Stimulated activated CD4-positive, alpha-beta T cell treated with anti-CD3 and anti-CD28 coated beads, Interleukin-15, amount 100 ng/mL, for 1 hour (primary cell): ENCODE measurements at places on chromosomes 1 and 21.

DNA sequence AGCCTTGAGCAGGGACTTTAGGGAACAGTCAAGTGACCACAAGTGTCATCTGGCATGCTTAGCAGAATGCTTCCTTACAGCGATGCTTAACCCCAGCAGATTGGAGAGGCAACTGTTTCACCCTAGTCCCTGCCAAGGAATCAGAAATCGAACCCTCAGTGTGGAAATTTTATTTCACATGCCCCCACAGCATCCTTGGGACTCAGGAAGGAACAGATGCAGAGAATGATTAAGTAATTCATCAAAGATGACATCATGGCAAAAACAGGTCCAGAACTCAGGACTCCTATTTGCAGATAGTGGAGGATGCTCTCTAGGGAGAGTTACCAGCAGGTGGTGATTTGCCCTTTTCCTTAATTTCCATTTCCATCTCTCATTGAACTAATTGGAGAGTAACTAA is 333.0 kb upstream of the KAZN start:
- no peak for DNase-seq

DNA sequence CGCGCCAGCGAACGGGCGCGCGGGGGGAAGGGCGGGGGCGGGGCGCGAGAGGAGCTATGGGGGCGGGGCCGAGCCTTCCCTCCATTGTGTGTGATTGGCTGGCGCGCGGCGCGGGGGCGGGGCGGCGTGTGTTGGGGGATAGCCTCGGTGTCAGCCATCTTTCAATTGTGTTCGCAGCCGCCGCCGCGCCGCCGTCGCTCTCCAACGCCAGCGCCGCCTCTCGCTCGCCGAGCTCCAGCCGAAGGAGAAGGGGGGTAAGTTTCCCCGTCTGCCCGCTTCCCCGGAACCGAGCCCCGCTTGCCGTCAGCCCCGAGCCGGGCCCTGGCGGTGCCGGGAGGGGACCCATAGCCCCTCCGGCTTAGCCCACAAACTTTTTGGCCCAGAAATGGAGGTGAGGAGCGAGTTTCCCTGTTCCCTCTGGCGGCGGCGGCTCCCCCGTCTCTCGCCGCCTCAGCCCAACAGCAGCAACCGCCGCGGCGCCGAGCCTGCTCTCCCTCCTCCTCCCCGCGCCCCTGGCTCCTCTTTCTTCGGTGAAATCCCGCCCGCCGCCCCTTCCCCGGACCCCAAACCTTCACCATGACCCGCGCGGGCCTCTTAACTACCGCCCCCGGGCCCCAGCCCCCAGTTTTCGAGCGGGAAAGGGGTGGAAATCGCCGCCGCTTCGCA is at the start of gene H3-3A:
Gene H3-3A, plus strand, starts transcription at position 159 of the 666 bp plus-strand sequence. CDS start 1,636 bp downstream, outside the sequence.
- peak; percentile 98 for DNase-seq

DNA sequence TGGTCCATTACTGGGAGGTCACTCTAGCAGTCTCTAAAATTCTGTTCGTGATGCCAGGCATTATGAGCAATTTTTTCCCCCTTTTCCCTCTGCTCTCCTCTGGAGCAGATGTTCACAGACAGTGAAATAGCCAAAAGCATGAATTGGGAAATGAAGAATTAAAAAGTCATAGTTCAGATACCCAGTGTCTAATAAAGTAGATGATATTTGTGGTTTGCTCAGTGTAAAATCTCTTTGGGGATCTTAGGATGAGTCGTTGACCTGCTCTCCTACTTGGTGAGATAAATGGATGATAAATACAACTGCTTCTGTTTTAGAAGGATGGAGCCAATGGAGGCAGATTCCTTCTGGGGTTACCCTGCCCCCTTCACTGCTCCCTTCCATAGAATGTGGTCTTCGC is 56.3 kb downstream of the KIAA0040 start:
- no peak for DNase-seq

DNA sequence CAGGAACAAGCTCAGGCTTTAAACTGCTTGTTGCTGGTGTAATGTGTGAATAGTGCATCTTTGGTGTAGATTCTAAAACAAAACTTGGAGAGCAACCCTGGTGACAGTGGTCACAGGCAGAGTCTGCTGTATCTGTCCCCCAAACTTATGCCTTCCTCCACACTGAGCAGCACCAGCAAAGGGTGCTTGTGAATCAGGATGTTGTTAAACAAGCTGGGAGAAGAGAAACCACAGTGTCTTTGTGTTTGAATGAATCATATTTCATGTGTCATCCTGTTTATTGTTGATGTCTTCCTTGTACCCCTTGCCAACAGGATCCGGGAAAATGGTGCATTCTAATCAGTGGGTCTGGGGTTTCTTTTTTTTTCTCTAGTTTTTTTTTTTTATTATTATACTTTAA is 91.9 kb upstream of the COG2 start:
- DNase-seq = no peak

DNA sequence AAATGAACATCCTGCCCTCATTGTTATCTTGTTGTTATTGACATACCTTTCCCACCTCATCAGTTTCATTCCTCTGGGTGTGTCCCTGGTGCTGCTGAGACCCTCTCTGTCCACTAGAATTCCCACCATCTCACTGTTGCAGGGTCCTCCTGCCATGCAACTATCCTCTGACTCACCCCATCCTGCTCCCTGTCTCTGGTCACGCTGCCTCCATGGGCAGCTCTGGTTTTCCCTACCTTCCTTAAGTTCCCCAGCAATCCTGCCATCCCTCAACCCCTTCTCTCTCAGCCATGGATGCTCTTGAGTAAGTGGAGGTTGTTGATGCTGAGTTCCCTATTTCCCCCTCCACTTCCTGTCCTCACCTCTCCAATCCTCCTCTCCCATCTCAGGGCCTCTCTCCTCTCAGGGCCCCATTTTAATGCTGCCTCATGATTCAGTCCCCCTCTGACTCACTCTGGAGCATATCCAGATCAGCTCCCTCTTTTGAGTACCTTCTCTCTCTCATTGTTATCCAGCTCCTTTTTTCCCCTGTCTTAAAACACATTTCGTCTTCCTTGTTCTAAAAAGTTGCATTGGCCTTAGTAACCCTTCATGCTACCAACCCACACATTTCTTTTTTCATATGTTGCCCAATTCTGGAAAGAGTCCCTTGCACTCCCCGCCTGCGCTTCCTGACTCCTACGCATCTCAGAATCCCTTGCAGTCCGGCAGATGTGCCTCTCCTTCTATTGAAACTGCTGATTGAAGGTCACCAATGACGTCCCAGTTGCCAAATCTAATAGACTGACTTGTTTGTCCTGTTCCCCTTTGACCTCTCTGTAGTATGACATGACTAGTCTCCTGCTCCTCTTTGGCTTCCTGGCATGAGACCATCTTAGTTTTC is 92.0 kb downstream of the CNIH3 start:
- DNase-seq = no peak

DNA sequence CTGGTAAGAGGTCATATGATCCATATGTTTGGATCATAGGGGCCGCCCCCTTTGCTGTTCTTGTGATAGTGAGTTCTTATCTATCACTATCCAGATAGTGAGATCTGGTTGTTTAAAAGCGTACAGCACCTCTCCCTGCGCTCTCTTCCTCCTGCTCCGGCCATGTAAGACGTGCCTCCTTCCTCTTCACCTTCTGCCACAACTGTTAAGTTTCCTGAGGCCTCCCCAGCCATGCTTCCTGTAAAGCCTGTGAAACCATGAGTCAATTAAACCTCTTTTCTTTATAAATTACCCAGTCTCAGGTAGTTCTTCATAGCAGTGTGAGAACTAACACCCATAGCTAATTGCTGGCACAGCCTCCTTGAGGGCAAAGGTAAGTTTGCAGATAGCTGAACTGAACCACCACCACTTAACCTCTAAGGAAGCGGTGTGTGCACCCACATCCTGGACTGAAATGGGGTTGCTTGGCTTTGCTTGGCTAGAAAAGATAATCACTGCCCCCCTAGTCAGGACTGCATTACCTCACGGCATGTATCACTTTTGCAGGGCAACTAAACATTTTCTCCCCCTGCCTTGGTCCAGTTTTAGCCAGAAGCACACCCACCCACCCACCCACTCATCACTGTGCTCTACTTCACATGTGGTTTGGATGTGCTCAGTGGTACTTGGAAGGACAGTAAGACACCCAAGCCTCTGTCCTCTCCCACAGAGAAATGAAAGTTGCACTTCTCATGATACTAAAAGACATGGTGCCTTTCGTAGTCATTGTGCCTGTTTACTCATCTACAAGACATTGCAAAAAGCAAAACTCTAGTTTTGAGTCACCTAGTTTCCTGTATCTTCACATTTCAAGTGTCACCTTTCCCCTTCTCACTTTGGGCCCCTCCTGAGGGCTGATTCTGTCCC is 23.1 kb upstream of the PTAFR start:
- DNase-seq = peak; percentile 10

GRCh38 chr1:5717031-5717682 is 275.1 kb downstream of the NPHP4 start:
- DNase-seq = no peak

- DNase-seq = no peak
Measured at GRCh38 chr21:37848721-37849490, 67.4 kb downstream of the KCNJ6 start.

DNA sequence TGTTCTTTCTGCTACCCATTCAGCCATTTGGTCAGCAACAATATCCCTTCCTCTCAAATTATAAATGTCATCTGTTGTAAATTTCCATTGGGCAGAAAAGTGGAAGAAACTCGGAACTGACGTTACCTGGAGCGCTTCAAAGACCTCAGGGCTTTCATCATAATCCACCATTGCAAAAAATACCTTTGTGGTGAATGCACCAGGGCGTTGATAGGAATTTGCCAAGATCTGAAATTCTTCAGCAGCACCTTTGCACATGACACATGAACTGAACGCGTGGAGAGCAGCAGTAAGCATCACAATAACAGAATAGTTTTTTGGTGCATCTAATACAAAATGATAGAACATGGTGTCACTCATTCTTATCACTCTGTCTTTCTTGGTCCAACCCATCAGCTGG is 3.1 kb upstream of the TEKT2 start:
- no peak for DNase-seq

DNA sequence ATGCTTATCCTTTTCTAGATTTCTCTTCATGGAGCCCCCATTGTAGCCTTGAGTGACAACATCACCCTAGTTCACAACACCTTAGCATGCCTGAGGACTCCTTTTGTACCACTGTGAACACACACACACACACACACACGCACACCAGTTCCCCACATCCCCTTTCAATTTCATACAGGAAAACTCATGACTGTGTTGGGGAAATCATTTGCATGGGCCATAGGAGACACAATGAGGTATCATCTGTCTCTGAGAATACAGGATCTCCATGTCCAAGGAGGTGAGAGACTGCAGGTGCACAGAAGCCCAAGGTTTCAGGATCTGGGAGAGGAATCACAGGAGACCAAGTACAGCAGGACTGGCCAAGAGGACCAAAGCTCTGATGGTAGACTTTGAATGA is 119.7 kb downstream of the TPTE start:
- no peak for DNase-seq

DNA sequence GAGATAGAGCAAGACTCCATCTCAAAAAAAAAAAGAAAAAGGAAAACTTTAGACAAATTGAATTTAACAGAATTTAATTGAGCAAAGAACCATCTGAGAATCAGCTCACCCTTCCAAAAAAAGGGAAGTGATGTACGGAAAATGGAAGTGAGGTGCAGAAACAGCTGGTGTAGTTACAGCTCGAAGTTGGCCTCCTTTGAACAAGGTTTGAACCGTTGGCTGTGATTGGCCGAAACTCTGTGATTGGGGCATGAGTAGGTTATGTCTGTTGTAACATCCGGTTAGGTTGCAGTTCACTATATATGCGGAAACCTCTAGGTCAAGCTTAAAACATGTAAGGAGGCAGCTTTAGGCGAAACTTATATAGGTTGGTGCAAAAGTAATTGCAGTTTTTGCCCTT is 97.9 kb upstream of the KIF26B start:
- no peak for DNase-seq

DNA sequence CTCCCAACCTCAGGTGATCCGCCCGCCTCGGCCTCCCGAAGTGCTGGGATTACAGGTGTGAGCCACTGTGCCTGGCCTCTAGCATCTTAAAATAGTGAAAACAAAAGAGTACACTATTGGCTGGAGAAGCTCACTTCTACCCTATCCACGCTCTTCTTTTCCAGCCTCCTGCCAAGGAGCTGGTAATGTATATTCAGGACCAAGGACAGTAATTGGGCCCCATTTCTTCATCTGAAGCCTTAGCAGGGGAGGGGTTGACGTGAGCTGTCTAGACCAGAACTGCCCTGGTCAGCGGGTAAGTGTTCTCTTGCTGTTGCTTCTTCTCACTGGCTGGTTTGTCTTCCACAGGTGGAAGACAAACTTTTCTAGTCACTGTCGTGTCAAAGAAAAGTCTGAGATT is 70.2 kb downstream of the DNM3 start:
- DNase-seq = no peak

DNA sequence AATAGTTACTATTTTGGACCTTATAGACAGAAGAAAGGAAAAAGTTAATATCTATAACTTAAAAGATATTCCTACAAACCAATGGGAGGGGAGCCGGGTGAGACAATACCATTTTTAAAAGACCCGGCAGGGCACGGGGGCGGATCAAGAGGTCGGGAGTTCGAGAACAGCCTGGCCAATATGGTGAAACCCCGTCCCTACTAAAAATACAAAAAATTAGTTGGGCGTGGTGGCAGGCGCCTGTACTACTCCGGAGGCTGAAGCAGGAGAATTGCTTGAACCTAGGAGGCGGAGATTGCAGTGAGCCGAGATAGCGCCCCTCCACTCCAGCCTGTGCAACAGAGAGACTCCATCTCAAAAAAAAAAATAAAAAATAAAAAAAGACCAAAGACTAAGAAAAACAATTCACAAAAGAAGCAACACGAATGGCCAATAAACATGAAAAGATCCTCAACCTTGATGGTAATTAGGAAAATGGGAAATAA is 1.2 kb upstream of the PSMB2 start:
- DNase-seq = no peak

- no peak for DNase-seq
Measured at GRCh38 chr1:67892476-67893125, 59.3 kb upstream of the GNG12 start.

DNA sequence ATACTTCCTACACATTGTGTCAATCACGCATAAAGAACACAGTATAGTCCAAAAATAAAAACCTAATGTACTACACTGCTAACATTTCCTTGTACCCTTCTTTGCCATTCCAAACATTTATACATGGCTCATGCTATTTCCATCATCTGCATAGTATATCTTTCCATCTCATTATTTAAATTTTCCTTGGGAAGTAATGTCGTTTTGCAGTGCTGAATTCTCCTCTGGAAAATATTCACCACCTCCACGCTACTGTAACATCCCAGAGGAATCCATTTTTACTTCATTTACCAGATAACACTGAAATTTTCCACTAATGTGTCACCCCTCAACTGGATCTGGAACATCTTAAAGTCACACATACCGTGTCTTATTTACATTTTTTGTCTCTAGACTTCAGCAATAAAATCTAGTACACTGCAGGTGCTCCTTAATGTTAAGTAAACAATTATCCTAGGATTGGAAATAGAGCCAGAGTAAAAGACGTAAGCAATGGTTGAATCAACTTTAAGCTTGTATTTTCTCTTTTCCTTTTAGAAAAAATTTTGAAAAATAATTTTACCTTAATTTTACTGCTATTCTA is 881.0 kb downstream of the AMY1C start:
- no peak for DNase-seq

- no peak for DNase-seq
Measured at GRCh38 chr1:228084325-228084724, 1.8 kb downstream of the ARF1 start.
